HFFc6 (cell line): ENCODE measurements at places on chromosomes 2 and 18.

- no peak for DNase-seq
These were observed 9.2 kb downstream of the ACOXL start for GRCh38 chr2:110741491-110741980.

- no peak for DNase-seq
These were observed 73.8 kb upstream of the ACAA2 start for GRCh38 chr18:49886891-49887764.

- DNase-seq: no peak
These were observed 96.8 kb downstream of the UXS1 start for GRCh38 chr2:106097038-106098000.

DNA sequence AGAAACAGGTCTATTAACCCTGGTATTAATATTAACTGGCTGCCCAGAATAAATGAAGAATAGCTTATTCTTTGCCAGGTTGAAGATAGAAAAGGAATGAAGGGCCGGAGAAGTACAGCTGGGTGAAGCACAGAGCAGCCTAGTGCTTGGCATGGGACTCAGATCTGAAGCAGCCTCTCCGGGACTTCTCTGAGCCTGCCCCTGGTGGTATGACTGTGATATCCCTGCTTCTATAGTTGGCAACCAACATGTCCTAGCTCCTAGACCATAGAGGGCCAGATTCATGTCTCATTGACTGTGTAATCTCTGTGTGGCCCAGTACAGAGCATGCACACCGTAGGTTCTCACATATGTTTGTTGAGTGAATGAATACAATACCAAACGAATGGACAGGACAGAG lies 107.8 kb downstream of the MSH2 start:
- DNase-seq: peak; percentile 15

DNA sequence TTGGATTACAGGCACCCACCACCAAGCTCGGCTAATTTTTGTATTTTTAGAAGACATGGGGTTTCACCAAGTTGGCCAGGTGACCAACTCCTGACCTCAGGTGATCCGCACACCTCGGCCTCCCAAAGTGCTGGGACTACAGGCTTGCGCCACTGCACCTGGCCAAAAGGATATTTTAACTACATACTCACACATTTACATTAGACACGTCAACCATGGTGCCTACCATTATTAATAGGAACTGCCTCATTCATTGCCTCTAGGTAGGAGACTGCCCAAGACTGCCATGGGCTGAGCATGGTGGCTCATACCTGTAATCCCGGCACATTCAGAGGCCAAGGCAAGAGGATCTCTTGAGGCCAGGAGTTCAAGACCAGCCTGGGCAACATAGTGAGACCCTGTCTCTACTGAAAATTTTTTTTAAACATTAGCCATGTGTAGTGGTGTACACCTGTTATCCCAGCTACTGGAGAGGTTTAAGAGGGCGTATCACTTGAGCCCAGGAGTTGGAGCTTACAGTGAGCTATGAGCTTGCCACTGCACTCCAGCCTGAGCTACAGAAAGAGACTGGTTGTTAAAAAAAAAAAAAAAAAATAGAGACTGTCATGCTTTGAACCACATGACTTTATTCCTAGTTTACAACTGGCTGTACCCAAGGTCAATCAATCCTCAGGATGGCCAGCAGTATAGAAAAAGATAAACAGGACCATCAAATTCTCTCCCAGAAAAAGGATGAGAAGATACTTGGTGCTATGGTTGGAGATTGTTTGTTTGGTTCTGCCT lies 31.1 kb upstream of the EPC2 start:
- DNase-seq: no peak

- no peak for DNase-seq
These were observed 158.5 kb downstream of the GALNT3 start for GRCh38 chr2:165635532-165635931.

GRCh38 chr2:219488844-219489194 lies 9.9 kb upstream of the GMPPA start:
- no peak for DNase-seq

- DNase-seq: no peak
These were observed 9.3 kb upstream of the PTMA start for GRCh38 chr2:231699006-231699405.

DNA sequence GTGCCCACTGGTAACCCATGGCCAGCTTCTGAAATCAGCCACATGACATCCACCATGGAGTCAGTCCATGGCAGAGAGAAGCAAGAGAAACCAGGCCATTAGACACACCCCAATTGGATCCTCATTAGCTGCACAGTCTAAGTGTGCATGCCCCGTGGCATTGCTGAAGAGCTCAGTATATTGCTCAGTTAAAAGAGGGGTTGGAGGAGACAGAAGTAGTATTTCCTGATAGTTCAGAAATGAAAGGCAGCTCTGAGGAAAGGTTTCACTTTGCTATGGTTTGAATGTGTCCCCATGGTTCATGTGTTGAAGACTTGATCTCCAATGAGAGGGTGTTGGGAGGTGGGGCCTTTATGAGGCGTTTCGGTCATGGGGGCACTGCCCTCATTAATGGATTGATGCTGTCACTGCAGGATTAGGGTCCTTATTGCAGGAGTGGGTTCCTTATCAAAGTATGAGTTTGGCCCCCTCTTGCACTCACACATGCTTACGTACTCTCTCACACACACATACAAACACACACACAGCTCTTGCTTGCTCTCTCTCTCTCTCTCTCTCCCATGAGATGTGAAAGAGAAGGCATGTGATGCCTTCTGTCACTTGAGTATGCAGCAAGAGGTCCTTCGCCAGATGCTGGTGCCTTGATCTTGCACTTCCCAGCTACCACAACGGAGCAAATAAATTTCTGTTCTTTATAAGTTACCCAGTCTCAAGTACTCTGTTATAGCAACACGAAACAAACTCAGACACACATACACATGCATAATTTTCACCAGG lies 58.0 kb downstream of the TMEM163 start:
- DNase-seq: no peak

GRCh38 chr2:133608291-133608690 lies 40.0 kb upstream of the NCKAP5 start:
- DNase-seq: no peak

GRCh38 chr2:48330430-48330829 lies 199.5 kb upstream of the STON1 start:
- no peak for DNase-seq

DNA sequence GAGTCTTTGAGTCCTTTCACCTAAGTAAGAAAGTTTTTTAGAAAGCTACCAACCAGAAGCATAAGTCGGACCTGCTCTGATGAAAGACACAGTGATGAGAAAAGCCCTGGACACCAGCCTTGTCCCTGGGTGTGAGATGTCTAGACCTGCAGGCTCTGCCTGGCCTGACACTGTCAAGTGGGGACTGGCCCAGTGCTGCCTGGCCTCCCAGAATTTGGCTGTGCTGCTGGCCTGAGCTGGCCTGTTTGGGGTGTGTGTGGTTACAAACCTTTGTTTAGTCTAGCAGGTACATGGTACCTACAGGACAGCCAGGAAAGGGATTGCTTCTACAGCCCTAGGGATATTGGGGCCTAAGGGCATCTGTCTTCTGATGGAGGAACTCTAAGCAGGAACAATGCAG lies 48.3 kb downstream of the ASB1 start:
- DNase-seq: no peak

DNA sequence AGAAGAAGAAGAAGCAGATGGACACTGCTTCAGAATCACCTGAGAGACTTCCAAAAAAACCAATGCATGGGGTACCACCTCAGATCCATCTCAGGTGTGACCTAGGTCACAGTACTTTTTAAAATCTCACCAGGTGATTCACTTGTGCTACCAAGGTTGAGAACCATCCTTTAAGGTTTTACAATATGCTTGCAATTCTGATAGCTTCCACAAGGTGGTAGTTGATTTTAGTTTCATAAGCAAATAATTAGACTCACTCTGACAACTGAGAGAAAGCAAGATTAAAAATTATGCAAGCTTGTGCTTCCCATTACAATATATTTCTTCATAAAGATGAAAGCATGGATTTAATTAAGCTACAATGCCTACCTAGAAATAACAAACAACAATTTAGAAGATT lies 355.1 kb downstream of the EN1 start:
- DNase-seq: peak; percentile 10

DNA sequence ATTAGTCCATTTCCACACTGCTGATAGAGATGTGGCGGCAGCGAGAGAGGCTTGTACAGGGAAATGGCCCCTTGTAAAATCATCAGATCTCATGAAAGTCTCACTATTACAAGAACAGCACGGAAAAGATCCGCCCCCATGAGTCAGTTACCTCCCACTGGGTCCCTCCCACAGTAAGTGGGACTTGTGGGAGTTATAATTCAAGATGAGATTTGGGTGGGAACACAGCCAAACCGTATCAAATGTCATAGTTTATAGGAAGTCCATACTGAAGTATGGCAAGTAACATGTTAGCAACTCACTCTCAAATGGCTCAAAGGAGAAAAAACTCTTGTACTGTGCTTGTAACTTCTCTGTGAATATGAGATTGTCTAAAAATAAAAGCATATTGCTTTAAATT lies 56.1 kb downstream of the FARP2 start:
- DNase-seq: peak; percentile 72

DNA sequence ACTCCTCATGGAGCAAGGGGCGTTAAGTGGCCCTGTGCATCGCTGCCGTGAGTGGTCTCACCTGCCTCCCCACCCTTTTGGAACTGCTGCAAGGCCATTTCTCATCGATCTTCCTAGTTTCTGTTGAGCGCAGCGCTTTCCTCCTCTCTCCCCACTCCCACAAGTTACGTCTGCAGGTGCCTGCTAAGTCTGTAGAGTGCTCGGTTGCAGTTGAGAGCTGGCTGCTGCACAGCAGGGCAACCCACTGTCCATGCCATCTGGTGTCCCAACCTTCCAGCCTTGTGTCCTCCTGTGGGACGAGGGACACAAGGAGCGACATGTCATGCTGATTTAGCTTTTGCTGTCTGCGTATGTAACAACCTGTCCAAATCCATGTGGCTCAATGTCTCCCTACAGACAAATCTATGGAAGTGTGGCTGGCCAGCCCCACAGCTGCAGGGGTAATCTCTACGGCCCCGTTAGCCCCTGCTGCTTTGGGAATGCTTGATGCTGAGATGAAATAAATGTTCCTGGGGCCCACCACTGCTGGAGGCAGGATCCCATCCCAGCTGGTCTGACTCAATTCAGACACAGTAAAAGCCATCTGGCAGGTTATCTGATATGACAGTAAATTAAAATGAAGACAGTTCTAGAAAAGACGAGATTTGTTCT lies 68.1 kb upstream of the TCF7L1 start:
- DNase-seq: no peak

- DNase-seq: no peak
These were observed 1.1 kb downstream of the PRKRA start for GRCh38 chr2:178449700-178450523.

DNA sequence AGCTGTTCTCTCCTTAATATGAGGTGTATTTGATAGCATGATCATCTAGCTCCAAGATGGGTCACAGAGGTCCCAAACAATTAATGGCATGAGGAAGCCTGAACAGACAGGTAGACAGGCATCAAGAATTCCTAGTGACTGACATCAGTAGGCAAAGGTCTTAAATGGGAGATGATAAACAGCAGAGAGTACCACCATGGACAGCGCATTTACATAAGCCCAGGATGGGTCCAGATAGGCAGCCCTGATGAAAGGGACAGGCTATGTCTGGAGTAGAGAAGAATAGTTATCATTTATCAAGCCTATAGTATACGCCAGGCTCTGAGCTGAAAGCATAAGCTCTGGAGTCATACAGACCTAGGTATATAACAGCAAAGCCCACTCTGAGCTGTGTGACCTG lies 434.7 kb upstream of the SETBP1 start:
- no peak for DNase-seq

- DNase-seq: no peak
These were observed 33.7 kb downstream of the MRPL35 start for GRCh38 chr2:86232910-86233309.

- no peak for DNase-seq
These were observed 89.1 kb downstream of the MYO3B start for GRCh38 chr2:170267071-170267470.

DNA sequence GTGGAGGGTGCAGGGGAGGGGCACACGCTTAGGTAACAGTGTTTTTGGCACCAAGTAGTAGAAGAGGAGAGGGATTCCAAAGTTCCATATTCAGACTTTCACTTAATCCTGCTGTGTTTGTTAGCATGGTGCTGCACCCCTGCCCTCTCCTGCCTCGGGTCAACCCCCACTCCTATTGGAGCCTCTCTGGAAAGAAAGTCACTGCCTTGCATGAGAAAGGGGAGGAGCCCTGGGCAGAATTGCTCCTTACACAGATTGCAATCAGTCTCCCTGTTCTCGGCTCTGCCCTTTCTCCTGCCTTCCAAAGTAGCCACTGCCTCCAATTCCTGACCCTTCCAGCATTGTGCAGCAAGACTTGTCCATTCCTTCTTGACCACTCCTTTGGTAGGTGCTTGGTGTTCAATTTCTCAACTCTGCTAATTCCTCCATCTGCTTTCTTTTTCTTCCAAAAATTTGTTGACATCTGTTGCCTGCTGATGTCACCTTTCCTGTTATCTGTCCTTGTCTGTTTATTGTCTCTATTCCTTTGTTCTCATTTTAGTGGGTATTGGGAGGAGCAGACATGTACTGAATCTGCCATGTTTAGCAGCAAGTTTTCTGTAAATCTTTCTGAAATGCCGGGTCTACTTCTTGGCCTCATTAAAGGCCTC lies 225.4 kb downstream of the LOXHD1 start:
- DNase-seq: no peak

- DNase-seq: no peak
These were observed 892.5 kb upstream of the LRRTM1 start for GRCh38 chr2:81196933-81197628.

GRCh38 chr2:134228493-134228903 lies 25.4 kb upstream of the MGAT5 start:
- DNase-seq: peak; percentile 42

DNA sequence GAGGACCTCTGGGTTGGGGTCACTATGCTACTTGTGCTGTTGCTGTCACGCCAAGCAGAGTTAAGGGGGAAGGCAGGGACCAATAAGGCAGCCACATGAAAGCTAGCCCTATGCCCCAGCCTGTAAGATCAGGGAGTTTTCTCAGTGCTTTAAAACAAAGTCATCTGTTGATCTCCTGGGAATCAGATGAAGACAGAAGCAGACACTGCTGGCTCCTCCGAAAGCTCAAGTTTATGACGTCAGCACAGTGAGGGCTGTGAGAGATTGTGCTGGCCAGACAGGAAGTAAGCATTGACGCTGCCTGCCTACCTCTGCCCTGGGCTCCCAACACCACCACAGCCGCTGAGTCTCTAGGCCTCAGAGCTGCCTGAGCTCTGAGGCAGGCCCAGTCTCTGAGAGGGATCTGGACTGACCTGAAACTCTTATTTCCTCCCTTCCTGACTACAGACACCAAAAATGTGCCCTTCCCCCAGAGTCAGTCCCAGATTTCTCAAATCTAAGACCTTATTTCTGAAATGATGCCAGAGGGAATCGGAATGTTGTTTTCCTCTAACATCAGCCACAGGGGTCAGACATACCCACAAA lies 118.1 kb upstream of the EPAS1 start:
- DNase-seq: peak; percentile 94

GRCh38 chr18:58674863-58675472 lies 3.7 kb downstream of the MALT1 start:
- DNase-seq: peak; percentile 32

DNA sequence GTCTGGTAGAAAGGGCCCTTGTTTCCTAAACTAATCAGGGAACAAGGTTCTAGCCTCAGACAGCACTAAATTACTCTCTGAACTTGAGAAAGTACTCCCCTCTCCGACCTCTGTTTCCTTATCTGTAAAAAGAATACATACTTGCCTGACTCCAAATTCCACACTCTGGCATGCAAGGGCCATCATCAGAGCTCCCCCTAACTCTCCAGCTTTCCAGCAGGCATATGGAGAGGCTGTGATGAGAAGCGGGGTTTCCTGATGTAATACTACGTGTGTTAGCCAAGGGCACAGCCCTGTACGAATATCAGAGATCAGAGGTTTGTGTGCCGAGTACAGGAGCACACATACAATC lies 1.8 kb upstream of the EVA1A start:
- DNase-seq: no peak
